ENCODE measurements at places on chromosomes 3 and 15. TPM values are rescaled to one million over a fixed set of nuclear protein-coding genes. Genes with fewer than 3 reads are reported as not detected.
A peak's percentile ranks its signal among the peaks of the same experiment; 100 is the strongest.

DNA sequence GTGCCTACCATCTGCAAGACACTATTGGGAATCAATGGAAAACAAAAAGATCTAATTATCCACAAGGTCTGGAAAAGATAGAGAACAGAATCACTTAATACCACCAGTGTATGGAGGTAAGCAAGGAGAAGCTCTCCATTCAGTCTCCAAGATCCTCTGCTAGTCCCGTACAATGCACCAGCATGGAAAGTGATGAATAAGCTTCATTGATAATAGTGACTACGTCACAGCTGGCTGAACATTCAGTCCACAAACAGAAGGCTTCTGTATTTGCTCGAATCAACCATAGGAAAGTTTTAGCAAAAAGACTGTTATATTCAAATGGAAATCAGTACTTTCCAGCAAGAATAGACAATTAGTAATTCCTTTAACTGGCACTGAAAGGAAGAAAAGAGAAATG, 42.9 kb downstream of the IGSF11 start:
- no peak overlapping the region for H3K27ac ChIP-seq
- no peaks in the 10 kb centered on the region for H3K36me3 ChIP-seq
- no peak for DNase-seq
- no peaks in the 10 kb centered on the region for H3K27me3 ChIP-seq

DNA sequence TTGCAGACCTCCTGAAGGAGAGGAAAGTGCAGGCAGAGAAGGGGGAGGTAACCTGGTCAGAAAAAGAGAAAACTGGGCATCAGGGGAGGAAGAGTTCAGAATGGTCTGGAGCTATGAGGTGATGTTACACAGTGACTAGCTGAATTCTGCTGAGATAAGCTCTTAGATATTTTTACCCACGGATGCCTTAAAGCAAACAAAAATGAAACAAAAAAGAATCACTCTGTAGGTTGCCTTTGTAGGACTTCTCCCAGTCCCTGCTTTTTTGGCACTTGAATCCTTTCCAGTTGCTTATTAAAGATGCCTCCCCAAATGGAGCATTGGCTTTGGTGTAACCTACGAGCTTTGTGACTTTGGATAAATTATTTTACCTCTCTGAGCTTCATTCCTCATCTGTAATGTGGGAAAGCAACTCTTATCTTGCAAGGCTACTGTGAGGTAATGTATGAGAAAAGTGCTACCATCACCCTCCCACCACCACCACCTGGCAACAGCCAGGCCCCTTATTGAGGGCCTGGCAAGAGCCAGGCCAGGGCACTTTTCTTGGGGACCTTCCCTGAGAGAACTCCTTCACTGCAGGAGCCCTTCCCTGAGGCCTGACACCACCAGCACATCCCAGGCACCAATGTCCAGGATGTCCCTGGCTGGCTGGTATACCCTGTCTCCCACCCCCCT, 2.7 kb downstream of the CCR1 start:
- H3K27ac ChIP-seq: no peak overlapping the region
- no peaks in the 10 kb centered on the region for H3K36me3 ChIP-seq
- DNase-seq: no peak
- H3K27me3 ChIP-seq: no peaks in the 10 kb centered on the region
- H3K4me1 ChIP-seq: no peaks in the 10 kb centered on the region
- H3K4me3 ChIP-seq: no peak overlapping the region

DNA sequence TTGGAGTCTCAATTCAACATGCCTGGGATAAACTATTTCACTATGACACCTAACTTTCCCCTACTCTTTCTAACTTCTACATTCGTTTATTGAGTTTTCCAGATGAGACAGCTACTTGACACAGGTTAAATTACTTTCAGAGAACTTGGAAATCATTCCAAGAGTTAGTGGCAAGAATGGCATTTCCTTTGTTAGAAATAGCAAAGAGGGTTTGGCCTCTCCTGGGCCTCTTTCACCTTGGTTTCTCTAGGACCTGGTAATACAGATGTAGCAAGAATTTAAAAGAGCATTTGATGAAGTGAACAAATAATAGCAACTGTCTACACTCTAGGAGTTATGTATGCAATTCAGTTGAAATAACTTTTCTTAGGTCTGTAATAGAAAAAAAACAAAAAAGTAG, 748.9 kb downstream of the MECOM start:
- H3K4me1 ChIP-seq: no peaks in the 10 kb centered on the region
- DNase-seq: peak; percentile 74
- no peak overlapping the region for H3K4me3 ChIP-seq
- no peaks in the 10 kb centered on the region for H3K36me3 ChIP-seq
- no peaks in the 10 kb centered on the region for H3K27me3 ChIP-seq
- H3K27ac ChIP-seq: no peak overlapping the region

Gene GPR87
- total RNA-seq: 0.17 TPM

DNA sequence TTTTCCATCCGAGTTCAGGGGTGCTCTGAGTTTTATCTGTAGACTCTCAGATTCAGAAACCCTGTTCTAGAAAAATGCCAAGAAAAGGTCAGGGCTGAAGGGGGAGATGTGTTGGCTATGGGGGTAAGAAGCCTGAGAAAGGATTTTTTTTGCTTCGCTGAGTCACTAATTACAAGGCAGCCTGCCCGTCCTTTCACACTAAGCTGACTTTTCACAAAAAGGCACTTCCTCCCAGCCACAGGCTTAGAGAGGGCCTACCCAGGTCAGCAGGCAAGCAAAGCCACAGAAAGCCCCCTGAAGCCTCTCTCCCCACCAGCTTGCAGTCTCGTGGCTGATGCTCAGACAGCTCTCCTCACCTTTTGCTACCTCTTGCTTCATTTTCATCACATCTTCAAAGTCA, 192.6 kb upstream of the PRICKLE2 start:
- no peak overlapping the region for H3K27ac ChIP-seq
- DNase-seq: peak; percentile 71
- no peaks in the 10 kb centered on the region for H3K36me3 ChIP-seq
- H3K27me3 ChIP-seq: no peaks in the 10 kb centered on the region
- H3K4me1 ChIP-seq: no peaks in the 10 kb centered on the region

GRCh38 chr3:48546203-48546829, 10.3 kb downstream of the PFKFB4 start:
- no peaks in the 10 kb centered on the region for H3K4me1 ChIP-seq
- H3K27ac ChIP-seq: no peak overlapping the region
- no peak for DNase-seq
- H3K27me3 ChIP-seq: no peaks in the 10 kb centered on the region
- H3K4me3 ChIP-seq: no peak overlapping the region
- H3K36me3 ChIP-seq: peaks cover 8% of the 10 kb centered on the region

GRCh38 chr15:55907797-55908196, 85.6 kb downstream of the NEDD4 start:
- no peaks in the 10 kb centered on the region for H3K36me3 ChIP-seq
- DNase-seq: peak; percentile 100
- H3K27me3 ChIP-seq: no peaks in the 10 kb centered on the region
- H3K4me1 ChIP-seq: peaks cover 12% of the 10 kb centered on the region

Gene SEMA6D
- 13.4 TPM for total RNA-seq

Gene CLDN18
- total RNA-seq: not detected

Gene ZDHHC23
- 0.77 TPM for total RNA-seq

Gene GABRA5
- total RNA-seq: not detected

- no peak overlapping the region for H3K4me3 ChIP-seq
- no peak for DNase-seq
- no peaks in the 10 kb centered on the region for H3K4me1 ChIP-seq
- H3K27ac ChIP-seq: no peak overlapping the region
- no peaks in the 10 kb centered on the region for H3K36me3 ChIP-seq
Measured at GRCh38 chr3:17219593-17219992, 334.8 kb downstream of the PLCL2 start.

Gene SCG5
- total RNA-seq: 46.2 TPM

- peaks cover 28% of the 10 kb centered on the region for H3K4me1 ChIP-seq
- DNase-seq: no peak
- H3K27ac ChIP-seq: no peak overlapping the region
- H3K27me3 ChIP-seq: no peaks in the 10 kb centered on the region
- H3K36me3 ChIP-seq: no peaks in the 10 kb centered on the region
- H3K4me3 ChIP-seq: no peak overlapping the region
Measured at GRCh38 chr15:43915631-43916325, 89.0 kb downstream of the WDR76 start.

- H3K4me1 ChIP-seq: peaks cover 8% of the 10 kb centered on the region
- H3K4me3 ChIP-seq: no peak overlapping the region
- no peaks in the 10 kb centered on the region for H3K36me3 ChIP-seq
- no peak for DNase-seq
- H3K27ac ChIP-seq: no peak overlapping the region
- no peaks in the 10 kb centered on the region for H3K27me3 ChIP-seq
Measured at GRCh38 chr3:30350011-30350410, 256.4 kb upstream of the TGFBR2 start.

All from fibroblast of lung (primary cell).